Kidney glomerular epithelial cell (primary cell): ENCODE measurements at places on chromosomes 3 and 15.

DNA sequence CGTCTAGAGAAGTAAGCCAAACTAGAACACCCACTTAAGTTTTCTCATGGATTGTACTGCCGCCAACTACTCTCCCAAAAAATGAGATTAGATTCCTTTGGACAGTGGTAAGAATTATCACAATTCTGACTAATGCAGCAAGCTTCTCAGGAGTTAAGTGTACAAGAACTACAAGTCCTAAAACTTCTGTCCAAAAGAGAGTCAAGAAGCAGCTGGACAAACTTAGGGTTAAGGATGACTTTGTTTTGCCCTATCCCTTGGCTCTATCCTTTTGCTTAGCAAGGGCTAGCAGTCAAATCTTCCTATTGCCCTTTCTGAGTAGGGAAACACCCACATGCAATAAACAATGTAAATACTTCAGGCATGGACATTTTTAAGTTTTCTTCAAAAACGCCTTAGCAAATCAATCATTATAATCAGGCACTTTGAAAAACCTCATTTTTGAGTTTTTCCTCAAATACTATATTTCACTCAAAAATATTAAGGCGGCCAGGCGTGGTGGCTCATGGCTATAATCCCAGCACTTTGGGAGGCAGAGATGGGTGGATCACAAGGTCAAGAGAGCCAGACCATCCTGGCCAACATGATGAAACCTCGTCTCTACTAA, 19.5 kb downstream of the RAF1 start:
- no peak for DNase-seq

DNA sequence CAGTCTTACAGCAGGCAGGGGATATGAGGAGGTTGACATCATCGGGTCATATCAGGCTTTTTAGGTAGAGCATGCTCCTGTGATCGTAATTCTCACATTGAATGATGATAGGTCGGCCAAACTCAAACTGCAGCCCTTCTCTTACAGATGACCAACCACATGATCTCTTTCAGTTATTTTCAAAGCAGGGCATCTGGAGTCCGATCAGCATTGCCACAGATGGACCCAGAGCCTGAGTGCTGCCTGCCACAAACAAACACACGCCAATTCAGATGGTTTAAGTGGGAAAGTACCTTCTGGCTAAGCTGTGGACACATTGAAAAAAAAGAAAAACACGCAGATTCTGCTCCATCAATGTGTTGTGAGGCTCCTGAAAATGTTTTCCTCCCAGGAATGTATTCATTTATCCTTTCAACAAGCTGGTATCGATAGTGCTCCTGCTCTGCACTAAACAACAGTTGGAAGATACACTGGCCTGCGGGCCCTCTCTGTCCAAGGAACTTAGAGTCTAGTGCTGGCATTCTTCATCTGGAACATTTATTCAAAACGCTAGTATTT, 31.2 kb downstream of the ARPP21 start:
- no peak for DNase-seq

DNA sequence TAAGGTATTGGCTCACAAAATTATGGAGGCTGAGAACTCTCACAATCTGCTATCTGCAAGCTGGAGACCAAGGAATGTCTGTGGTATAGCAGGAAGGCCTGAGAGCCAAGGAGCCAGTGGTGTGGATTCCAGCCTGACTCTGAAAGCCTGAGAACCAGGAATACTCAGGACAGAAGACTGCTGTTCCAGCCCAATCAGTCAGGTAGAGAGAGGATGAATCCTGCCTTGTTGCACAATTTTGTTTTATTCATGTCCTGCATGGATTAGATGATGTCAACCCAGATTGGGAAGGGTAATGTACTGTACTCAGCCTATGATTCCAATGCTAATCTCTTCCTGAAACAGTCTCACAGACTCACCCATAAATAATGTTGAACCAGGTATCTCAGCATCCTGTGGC, 312.4 kb upstream of the KCNMB2 start:
- no peak for DNase-seq

DNA sequence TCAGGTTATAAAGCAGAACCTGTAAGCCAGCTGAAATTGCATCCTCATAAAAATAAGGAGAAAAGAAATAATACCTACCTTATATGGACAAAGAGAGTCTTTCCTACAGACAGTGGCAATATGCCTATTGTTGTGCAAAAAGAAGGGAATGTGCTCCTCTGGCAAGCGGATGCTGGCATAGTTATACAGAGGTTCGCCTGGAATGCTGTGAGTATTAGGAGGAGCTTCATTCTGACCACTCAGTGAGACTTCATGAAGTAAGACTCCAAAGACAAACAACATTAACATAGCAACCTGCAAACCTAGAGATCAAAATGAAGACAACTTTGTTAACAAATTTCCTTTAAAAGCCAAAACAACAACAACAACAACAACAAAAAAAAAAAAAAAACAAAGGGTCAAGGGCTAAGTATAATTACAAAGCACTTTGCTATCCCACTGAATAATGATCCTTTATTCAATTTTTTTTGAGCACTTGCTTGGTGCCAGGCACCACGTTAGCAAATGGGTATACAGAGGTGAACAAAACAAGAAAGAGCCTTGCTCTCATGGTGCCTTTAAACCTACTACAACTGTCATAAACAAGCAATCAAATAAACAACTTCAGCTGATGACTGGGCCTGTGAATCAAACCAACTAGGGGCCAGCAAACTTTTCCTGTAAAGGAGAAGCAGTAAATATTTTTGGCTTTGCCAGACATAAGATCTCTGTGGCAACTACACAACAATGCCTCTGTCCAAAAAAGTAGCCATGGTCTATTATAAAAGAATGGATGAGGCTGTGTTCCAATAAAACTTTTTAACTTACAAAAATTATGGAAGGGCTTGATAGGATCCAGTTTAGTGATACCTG, 3.7 kb downstream of the EOGT start:
- peak; percentile 39 for DNase-seq

DNA sequence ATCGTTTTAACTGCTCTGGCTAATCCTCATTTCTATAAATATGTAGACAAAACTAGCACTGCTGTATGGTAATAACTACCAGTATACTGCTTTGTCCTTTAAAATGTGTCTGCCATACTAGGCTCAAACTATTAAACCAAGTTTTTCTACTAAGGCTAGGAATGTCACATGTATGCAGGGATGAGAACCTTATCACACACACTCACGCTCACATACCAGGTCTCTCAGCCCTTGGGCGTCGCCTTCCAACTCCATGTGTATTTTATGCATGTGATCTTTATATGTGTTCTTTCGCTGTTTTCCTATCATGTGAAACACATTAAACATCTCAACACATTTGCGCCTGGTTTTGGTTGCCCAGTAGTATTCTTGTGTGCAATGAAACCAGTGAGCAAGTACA, 32.6 kb downstream of the ATP2C1 start:
- no peak for DNase-seq

- DNase-seq = no peak
Measured at GRCh38 chr15:61545763-61546162, 316.7 kb upstream of the RORA start.

DNA sequence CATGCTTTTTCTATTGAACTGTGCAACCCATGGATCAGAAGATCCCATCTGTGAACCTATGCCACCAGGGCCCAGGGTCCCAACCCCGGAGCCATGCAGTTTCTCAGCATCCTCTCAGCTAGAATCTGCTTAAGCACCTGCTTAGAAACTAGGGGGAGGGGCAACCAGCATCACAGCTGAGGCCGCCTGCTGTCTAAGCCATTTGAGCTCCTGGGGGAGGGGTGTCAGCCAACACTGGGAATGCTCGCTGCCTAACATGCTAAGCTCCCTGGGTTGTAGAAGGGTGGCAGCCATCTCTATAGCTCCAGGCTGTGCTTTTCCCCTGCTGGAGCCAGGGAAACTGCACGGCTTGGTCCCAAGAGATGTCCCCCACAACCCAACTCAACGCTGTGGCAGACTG, 322.8 kb downstream of the EDEM1 start:
- DNase-seq = no peak

DNA sequence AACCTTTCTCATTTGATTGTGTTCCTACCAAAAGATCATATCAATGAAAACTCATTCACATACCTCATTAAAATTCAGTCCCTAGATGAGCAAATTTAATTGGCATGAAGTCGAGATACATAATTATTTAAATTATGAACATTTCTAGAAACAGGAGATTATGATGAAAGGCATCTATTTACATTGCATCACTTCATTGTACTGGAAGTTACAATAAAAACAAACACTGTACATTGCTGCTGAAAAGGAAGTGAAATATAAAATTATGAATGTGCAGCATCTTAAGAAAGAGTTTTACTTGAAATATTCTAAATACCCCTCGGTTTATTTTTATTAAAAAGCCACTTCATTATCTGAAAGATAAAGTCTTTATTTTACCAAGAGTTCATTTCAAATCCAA, 163.4 kb upstream of the ZNF385D start:
- no peak for DNase-seq

DNA sequence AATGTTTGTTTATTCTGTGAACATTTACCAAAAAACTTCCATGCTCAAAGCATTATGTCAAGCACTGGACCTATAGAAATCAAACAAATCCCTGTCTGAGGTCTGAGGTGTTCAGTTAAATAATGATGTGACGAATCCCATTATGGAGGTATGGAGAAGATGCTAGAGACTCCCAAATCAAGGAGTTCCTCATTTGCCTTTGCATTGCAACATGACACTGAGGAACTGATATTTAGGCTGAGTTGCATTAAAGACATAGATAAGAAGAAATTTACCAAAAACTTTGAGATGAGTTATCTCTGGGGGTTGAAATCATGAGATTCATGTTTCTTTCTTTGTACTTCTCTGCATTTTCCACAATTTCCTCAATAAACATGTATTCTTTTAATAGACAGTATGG, 16.0 kb downstream of the CD200 start:
- no peak for DNase-seq
